ENCODE measurements at places on chromosomes 2 and 18.

- no peak for DNase-seq
Measured at GRCh38 chr2:62467100-62467474, 38.9 kb downstream of the TMEM17 start.

DNA sequence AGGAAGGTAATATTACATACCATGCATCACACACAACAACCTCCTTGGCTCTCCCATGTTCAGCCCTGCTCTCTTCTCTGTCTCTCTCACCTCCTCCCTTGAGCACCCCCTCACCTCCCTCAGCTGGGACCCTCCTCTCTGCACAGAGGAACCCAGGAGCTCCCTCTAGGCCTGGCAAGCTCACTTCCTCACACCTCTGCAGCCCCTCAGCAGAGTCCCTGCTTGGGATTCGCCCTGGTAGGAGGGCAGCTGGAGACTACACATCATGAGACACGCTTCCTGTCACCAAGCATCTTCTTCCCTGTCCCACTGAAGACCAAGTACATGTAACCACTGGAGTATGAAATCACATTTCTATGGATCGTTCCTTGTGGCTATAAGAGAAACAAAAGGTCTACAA, 51.0 kb downstream of the ADD2 start:
- DNase-seq, result no peak

DNA sequence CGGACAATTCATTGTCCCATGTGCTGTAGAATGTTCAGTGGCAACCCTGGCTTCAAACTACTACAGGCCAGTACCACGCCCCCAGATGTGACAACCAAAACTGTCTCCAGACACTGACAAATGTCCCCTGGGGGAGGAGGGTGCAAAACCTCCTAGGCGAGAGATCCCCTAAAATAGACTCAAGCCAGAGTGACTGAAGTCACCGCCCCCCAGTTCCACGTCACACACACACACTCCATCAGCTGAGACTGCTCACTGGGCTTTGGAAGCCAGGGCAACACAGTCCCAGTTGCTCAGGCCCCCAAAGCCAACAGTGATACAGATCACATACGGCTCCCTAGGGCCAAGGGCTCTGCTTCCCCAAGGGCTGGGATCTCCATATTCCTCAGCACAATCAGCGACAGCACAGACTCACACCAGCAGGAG, 19.1 kb downstream of the HDAC4 start:
- DNase-seq, result no peak

- DNase-seq, result no peak
Measured at GRCh38 chr2:45888641-45889040, 237.2 kb downstream of the PRKCE start.
